Colonic mucosa (tissue), 4 donors: ENCODE measurements at places on chromosomes 5 and 9. TPM values are rescaled to one million over a fixed set of nuclear protein-coding genes. Genes with fewer than 3 reads are reported as not detected.

Gene IL4
- total RNA-seq: not detected

Gene FBXL7
- 1.6 TPM for total RNA-seq

- no peak for DNase-seq
Measured at GRCh38 chr9:4020755-4021296, 279.0 kb downstream of the GLIS3 start.

Gene ACOT12
- total RNA-seq: not detected

Gene KIF20A
- total RNA-seq: 35.7 TPM

- DNase-seq: no peak
Measured at GRCh38 chr9:132008855-132009812, 70.5 kb downstream of the MED27 start.

Gene BARHL1
- not detected for total RNA-seq
